Esophagus (tissue), 2 donors: ENCODE measurements at places on chromosomes 2 and 18. TPM values are rescaled to one million over a fixed set of nuclear protein-coding genes. Genes with fewer than 3 reads are reported as not detected.

Gene SCYGR4
- not detected for polyA plus RNA-seq

Gene TEX44
- polyA plus RNA-seq: not detected

Gene GTF2A1L
- 0.24 TPM for polyA plus RNA-seq

Gene WDR12
- polyA plus RNA-seq: 20.6 TPM

Gene FOXD4L1
- 0.02 TPM for polyA plus RNA-seq

Gene RNMT
- polyA plus RNA-seq: 6.7 TPM

Gene COLEC11
- 1.3 TPM for polyA plus RNA-seq

Gene GCC2
- 6.2 TPM for polyA plus RNA-seq

Gene NT5C1B
- polyA plus RNA-seq: not detected

Gene SIX3
- not detected for polyA plus RNA-seq

Gene LIMS3
- polyA plus RNA-seq: 0.15 TPM

Gene ZNF521
- 1.2 TPM for polyA plus RNA-seq
